Astrocyte of the spinal cord (primary cell): ENCODE measurements at places on chromosomes 2 and 18.
A peak's percentile ranks its signal among the peaks of the same experiment; 100 is the strongest.

GRCh38 chr2:201574766-201575165 is 68.5 kb downstream of the TMEM237 start:
- DNase-seq = no peak

DNA sequence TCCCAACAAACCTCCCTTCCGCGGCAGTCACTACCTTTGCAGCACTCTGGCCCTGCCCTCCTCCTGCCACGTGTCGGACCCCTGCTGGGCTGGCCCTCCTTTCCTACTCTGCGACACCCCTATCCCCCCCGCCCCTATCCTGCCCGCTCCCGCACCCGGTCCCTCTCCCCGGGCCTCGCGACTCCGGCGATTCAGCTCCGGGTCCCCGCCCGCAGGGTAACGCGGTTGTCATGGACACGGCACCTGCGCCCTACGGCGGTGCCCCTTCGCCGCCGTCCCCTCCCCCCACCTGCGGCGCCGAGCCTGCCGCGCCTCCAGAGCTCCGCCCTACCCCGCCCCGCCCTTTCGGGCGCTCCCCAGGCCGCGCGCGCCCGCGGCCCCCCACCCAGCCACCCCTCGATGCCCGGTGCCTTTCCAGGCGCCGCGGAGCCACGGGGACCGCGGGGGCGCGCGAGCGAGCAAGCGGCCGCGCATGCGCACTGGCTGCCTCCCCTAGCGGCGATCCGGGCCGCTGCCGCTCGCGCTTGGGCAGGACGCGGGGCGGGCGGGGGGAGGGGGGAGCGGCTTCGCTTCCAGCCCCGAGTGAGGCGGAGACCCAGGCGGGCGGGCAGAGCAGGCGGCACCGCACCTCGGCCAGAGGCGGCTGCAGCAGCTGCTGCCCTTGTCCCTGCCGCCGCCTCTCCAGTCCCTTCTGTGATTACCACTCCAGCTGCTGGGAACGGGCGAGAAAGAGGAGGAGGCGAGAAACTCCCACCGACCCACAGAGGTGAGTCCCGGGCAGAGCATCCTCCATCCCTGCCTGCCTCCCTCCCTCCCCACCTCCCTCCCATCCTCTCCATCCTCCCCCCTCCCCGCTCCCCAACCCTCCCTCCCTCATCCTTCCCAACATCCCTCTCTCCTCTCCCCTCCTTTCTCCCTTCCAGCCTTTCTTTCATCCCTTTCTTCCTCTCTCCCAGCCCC is at the start of gene CTNNA2:
Gene CTNNA2 (plus strand): TSS at position 610 of the 960 bp plus-strand sequence.
- peak; percentile 5 for DNase-seq

GRCh38 chr18:57923611-57924010 is 120.4 kb upstream of the NEDD4L start:
- DNase-seq = no peak

GRCh38 chr2:209236377-209236776 is 187.5 kb upstream of the MAP2 start:
- DNase-seq = no peak

- no peak for DNase-seq
These were observed 95.4 kb downstream of the MTA3 start for GRCh38 chr2:42663828-42664227.

- DNase-seq = no peak
These were observed 96.9 kb upstream of the MSH6 start for GRCh38 chr2:47686018-47686417.

DNA sequence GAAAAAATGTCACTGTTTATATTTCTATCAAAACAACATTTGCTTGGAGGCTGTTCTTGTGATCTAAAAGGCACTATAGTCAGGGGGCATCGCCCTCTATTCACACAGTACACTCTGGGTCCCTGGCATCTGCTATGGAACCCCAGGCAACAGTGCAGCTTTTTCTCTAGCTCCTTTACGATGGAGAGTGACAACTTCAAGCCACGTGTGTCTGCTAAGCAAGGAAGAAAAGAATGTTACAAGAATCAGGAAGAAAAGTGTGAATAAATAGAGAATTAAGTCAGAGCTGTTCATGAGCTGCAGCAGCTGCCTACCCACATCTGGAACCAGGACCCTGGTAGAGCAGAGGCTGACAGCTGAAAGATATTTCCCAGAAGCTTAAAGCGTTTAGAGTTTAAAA is 11.2 kb downstream of the RND3 start:
- no peak for DNase-seq

DNA sequence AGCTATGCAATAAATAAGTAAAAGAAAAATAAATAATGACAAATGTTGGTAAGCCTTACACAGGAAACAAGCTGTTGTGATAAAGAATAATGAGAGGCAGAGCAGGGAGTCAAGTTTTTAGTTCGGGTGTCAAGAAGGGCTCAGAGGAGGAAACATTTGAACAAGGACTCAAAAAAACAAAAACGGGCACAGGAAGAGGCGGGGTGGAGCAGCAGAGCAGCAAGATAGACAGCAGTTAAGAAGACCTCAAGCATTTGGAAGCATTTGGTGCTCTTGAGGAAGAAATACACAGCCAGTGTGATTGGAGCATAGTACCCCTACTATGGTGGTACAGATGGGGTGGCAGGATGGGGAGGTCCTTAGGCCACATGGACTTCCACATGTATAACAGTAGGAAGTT is 2.8 kb downstream of the TMEM169 start:
- DNase-seq = no peak

GRCh38 chr2:26001743-26002351 is 19.6 kb upstream of the KIF3C start:
- DNase-seq = peak; percentile 43

- DNase-seq = peak; percentile 19
These were observed 141.0 kb downstream of the INHBB start for GRCh38 chr2:120486946-120487345.

DNA sequence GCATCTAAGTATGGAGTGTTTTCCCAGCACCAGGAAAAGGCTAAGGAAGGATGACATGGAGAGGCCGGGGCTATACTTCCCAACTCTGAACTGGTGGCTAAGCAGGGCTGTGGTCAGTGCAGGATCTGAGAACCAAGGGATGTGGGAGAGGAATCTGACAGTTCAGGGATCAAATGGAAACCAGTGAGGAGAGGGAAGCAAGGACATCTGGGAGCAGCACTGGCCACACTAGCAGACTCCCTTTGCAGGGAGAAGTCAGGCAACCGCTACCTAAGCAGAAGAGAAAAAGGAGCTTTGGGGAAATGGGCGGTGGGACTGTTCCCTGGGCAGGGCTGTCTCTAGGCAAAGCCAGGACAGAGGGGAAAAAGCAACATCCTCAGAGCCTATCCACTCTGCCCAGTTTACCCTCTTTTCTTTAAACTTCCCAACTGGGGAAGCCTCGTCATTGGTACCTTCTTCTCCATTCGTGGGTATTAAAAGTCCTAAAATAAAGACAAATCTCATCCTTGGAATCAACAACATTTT is 105.8 kb upstream of the MEIS1 start:
- no peak for DNase-seq

GRCh38 chr2:201798252-201798913 is 8.0 kb upstream of the CDK15 start:
- peak; percentile 95 for DNase-seq

- DNase-seq = no peak
These were observed 13.0 kb downstream of the FABP1 start for GRCh38 chr2:88114889-88115288.

- DNase-seq = no peak
These were observed 110.9 kb downstream of the INHBB start for GRCh38 chr2:120456867-120457266.

- DNase-seq = no peak
These were observed 48.7 kb downstream of the TRIP12 start for GRCh38 chr2:229873123-229873581.

DNA sequence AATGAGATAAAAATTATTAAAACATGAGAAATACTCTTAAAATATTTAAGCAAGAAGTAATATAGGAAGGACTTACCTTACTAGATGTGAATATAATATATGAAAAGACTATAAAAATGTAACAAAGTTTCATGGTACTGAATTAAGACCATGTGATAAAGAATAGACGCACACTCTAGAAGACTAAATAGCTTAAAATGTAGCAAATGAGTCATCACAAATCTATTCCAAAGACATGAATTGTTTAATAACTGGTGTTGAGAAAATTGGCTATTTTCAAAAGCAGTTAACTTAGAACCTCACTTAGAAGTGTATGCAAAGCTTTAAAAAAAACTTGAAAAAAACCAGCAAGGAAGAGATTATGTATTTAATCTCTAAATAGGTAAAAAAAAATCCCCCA is 64.1 kb downstream of the POLE4 start:
- peak; percentile 33 for DNase-seq

- DNase-seq = no peak
These were observed 59.7 kb downstream of the SMAD4 start for GRCh38 chr18:51089691-51090090.

GRCh38 chr2:15040429-15041084 is 408.0 kb downstream of the LRATD1 start:
- DNase-seq = no peak

DNA sequence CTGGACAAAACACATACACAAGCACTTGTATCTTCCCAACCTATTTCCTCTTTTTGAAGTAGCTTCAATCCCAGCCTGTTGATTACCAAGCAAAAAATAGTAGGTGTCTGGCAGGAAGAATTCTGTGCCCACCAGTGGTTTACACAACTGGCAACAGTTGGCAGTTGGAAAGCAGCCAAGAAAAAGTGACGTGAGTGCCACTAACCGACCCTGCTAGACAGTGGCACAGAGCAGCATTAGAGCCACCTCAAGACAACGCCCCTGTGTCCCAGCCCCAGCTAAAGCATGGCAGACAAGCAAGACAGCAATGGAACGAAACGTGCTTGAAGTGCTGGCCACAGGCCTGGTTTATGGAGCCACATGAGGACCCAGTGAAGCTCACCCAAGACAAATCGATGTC is 379.6 kb downstream of the FBXO15 start:
- DNase-seq = no peak

GRCh38 chr2:227414846-227415245 is 27.1 kb upstream of the SCYGR1 start:
- DNase-seq = peak; percentile 19

GRCh38 chr2:203626952-203627681 is 79.3 kb upstream of the CD28 start:
- peak; percentile 46 for DNase-seq

DNA sequence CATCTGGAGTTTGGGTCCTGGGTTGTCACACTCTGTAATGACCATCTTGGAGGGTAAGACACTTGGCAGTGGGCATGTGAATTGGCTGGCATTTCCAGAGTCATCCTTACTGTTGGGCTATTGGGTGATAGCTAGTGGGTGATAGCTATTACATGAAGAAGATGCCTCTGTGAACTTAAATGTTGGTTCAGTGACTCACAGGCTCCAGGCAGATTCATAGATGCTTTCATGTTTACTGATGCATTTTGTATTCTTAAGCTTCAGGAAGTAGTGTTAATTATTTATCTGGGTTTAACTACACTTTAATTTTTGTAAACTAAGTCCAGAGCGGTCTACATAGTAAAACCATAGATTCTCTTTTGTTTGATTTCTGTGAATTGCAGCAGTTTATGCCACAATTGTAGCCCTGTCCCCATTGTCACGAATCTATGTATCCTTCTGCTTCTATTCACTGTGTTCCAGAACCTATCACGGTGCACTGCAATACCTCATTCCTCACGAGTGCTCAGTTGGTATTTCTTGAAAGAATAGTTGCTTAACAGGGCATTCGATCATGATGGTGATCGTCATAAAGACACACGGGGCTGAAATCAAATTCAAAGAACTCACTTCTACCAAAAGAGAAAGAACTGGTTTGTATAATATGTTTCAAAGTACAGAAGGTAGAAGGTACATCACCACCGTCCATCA is 79.7 kb downstream of the GBX2 start:
- no peak for DNase-seq

DNA sequence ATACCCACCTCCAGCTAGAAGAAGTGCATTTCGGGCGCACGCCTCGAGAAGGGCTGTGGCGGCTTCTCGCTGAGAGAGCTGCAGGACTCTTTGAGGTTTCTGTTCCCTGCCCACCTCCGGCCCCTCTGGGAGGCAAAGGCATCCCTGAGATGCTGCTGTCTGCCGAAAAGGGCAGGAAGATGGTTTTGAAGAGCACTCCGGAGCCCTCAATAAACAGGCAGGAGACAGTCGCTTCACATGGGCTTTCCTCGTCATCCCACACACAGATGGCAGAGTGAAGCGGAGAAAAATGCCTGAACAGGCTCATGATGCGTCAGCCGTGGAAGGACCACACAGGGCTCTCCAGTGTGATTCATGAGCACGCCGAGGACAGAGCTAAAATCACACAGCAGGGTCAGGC is 25.4 kb upstream of the GLI2 start:
- peak; percentile 50 for DNase-seq

DNA sequence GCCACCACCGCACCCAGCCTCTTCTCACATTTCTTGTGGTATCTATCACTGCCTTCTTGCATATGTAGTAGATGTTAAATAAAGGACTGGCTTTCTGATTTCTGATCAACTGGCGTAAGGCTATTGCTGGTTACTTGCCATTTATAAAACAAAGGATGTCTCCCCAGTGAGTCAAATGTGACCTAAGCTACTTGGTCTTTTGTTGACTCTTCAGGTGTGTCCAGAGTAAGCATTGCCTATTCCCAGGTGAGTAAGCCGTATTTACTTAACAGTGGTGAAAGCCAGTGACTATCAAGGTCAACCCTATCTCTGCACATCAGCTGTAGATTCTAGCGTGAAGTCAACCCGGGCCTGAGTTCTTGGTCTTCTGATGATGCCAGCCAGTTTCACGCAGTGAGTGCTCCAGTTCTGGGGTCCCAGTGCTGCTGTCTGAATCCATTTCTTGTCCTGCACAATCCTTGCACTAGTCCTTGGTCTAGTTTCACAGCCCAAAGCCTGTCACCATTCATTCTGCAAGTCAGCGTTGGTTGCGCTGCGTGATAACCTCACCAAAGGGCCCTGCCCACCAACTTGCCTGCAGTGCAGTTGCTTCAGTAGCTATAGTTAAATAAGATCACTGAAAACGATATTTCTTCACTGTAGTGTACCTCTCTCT is 120.2 kb downstream of the GBX2 start:
- no peak for DNase-seq

- no peak for DNase-seq
These were observed 18.0 kb upstream of the DAPL1 start for GRCh38 chr2:158777077-158777476.

- DNase-seq = peak; percentile 25
These were observed 61.2 kb upstream of the POMC start for GRCh38 chr2:25229279-25230197.

GRCh38 chr2:16832910-16833309 is 167.3 kb upstream of the CYRIA start:
- DNase-seq = no peak

GRCh38 chr2:28637066-28638047 is 114.3 kb upstream of the PPP1CB start:
- no peak for DNase-seq

DNA sequence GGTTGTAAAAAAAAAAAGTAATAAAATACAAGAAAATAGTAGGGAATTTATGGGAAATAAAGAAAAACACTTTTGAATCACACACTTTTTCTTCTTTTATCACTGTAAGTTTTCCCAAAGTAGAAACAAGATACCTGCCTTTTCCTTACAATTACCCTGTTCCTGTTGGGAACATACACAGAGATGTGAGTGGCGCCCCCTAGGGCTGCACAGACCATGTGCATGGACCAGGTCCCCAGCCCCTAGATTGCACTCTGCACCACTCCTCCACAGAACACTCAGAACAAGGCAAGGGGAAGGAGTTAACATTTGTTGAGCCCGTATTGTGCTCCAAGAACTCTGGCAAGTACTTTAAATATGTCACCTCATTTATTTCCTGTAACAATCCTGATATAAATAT is 118.7 kb upstream of the NRP2 start:
- no peak for DNase-seq
